ENCODE measurements at places on chromosomes 5 and 9.

- no peak for DNase-seq
Measured at GRCh38 chr9:136546697-136547501, 1.1 kb upstream of the NOTCH1 start.

DNA sequence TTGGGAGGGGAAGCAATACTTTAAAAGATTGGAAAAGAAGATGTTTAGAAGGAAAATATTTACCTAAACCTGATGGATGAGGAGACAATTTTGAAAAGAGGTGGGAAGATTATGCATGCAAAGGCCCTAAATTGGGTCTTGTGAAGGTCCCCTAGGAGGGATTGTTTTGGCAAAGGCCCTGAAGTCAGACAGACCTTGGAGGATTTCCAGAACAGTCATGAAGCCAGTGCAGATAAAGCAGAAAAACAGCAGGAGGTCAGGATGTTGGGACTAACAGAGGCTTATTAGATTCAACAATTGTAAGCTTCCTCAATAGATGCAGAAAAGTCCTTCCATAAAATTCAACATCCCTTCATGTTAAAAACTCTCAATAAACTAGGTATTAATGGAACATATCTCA is 361.0 kb upstream of the CDH6 start:
- no peak for DNase-seq

GRCh38 chr5:169300468-169301385 is at the start of gene SLIT3:
TSS of gene SLIT3 (minus strand) at chr5:169301139. CDS start at chr5:169300709, 430 bp downstream.
- no peak for DNase-seq

- no peak for DNase-seq
Measured at GRCh38 chr5:16160706-16161105, 18.9 kb downstream of the MARCHF11 start.

GRCh38 chr9:136565086-136565714 is 19.4 kb upstream of the NOTCH1 start:
- no peak for DNase-seq

- DNase-seq, result no peak
Measured at GRCh38 chr5:126269511-126269910, 153.7 kb upstream of the GRAMD2B start.

DNA sequence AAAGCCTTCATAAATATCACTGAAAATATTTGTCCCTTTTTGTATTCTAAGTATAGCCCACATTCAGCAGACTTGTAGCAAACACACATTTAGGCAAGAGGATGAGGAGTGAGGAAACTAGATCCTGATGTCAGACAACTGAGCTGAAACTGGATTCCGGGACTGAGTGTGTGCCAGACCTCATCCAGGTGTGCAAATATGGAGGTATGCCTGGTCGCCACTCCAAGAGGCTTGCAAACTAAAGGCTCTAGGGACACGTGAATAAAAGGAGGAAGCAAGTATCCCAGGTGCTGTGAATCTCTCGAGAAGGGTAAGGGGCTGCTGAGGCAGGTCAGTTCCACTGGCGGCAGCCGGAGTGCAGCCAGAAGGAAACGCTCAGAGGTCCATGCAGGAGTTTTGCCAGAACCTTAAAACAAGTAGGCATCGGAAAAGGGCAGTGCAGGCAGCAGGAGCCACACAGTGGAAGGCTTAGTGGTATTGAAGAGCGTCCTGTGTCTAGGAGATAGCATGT is 77.4 kb upstream of the ALDH1B1 start:
- no peak for DNase-seq

- DNase-seq, result no peak
Measured at GRCh38 chr9:111036429-111036789, 1.9 kb downstream of the LPAR1 start.

DNA sequence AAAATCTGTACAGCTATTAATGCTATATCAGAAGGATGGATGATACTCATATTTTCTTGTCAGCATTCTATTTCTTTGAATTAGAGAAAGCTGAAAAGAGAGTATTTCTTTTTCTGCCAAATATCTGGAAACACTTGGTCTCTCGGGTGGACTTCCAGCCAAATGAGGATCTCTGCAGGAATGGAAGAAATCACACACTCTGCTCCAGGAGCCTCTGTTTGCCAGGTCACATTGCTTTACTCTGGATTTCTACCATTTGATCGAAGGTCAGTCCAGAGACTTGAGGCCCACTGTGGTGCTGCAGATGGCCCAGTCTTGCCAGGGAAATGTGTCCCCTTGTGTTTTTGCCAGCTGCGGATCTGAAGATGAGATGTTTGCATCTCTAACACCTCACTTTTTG is 154.1 kb downstream of the PCSK1 start:
- DNase-seq, result no peak

- no peak for DNase-seq
Measured at GRCh38 chr5:10648806-10649665, 85.2 kb downstream of the ANKRD33B start.

- DNase-seq, result no peak
Measured at GRCh38 chr5:130066644-130067043, 162.4 kb downstream of the CHSY3 start.

GRCh38 chr9:76143834-76144233 is 250.4 kb downstream of the RFK start:
- no peak for DNase-seq

DNA sequence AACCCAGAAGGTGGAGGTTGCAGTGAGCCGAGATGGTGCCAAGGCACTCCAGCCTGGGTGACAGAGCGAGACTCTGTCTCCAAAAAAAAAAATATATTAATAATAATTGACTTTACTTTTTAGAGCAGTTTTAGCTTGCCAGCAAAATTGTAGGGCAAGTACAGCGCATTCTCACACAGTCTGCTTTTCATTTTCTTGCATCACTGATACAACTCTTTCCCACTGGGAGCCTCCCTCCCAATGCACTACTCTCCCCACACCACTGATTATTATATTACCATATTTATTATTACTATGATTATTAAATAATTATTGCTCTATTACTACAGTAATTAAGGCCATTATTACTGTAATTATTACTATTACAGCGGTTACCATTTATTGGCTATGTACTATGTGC is 212.8 kb downstream of the GNA14 start:
- DNase-seq, result no peak

DNA sequence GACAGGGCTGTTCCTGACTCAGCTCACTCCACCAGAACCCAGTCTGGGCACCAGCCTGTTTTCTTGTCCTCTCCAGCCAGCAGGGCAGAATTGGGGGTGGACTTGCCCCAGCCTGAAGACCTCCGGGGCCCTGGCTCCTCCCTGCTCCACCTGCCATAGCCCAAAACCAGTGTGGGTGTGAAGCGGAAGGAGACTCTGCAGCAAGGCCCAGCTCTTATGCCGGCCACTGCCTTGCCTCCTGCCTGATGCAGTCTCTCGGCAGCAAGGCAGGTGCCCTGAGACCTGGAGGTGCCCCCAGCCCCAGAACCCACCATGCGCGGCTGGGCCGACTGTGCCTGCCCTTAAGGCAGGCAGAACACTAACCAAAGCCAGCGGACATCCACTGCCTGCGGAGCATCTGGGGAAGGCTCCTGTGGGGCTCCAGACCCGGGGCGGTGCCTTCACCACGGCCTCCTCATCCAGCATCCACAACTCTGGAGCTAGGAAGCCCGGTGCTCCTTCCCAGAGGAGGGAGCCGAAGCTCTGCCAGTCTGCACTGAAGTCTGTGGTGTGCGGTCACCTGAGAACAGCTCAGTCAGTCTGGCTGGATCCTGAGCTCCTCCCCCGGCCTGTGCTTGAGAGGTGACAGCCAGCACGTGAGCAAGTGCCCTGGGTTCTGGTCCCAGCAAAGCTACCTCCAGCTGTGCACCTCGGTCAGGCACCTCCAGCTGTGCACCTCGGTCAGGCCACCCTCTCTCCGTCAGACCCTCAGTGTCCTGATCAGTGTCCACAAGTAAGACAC is 116.7 kb downstream of the ADAMTS2 start:
- DNase-seq, result no peak

GRCh38 chr5:135543001-135543484 is 7.3 kb upstream of the NEUROG1 start:
- no peak for DNase-seq

DNA sequence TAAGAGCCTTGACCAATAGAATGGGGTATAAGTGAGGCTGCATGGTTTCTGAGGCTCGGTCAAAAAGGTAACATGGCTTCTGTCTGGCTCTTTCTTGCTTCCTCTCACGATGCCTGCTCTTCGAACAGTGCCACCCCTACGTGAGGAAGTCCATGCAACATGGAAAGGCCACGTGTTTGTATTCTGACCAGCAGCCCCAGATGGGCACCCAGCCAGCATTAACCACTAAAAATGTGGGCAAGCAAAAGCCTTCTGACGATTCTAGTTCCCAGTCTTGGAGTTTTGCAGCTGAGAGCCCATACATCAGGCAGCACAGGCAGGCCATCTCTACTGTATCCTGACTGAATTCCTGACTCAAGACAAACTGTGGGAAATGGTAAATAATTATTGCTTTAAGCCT is 24.2 kb upstream of the NREP start:
- DNase-seq, result no peak

DNA sequence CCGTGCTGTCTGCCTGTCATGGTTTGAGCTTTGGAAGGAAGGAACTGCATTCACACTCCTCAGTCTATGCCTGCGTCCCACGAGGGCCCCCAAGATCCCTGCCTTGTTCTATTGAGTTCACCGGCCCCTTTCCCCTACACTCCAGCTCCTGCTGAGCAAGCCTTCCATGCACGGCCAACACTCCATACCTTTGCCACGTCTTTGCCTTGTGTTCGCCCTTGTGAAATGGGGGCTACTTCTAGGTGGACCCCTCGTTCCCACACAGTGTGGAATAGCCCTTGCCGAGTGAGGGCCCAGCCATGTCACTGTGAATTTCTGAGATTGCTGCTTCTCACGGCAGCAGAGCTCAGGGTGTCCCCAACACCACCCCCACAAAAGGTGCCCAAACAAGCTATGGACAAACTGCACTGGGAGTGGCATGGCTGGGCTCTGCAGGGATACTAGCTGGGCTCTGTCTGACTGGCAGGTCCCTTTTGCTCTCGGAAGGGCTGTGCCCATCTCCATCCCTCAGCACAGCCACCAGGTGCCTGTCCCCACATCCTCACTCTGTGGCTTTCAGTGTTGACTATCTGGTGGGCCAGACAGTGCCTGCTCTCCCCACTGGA is 67.9 kb upstream of the ADAMTS2 start:
- peak; percentile 30 for DNase-seq

- DNase-seq, result no peak
Measured at GRCh38 chr5:179864686-179865085, 6.1 kb upstream of the MRNIP start.

DNA sequence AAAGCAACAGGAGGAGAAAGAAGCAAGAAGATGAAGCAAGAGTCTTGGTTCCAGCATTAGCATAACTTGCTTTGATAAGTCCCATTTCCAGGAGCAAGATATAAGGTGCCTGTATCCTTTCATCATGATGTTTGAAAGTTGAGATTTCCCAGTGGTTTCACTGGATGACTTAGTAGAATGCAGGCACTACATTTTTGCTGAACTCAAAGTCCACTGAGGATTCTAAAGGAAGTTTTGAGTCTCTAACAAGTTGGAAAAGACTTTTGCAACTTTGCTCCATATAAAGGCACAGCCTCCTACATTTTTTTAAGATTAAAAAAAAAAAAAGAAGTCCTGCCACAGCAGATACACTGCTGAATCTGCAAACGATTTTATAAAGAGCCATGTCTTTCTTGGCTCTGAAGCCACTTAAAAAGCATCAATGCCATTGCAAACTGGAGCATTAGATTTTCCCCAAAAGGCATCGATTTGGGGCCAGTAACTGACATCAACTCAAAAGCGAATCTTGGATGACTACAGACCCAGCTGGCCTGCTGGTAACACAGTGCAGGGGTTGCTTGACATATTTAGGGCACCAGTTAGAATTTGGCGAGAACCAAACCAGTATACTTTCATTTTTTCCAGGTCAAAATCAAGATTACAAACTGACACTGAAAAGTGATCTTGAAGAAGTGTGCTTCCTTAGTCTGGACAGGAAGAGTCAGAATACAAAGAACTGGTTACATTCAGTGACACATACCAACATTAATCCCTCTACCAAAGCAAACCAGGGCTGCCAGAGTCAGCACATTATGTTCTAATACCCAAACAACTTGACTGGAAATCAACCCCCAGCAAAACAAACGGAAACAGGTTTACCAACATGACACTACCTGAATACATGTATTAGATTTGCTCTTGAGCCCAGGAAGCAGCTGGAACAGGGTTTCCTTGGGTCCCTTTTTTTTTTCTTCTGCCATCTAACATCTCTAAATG is 39.1 kb upstream of the KCNV2 start:
- no peak for DNase-seq

GRCh38 chr5:174731214-174732035 is 7.0 kb downstream of the MSX2 start:
- DNase-seq, result no peak

GRCh38 chr9:89579741-89580385 is 24.9 kb upstream of the GADD45G start:
- DNase-seq, result no peak

DNA sequence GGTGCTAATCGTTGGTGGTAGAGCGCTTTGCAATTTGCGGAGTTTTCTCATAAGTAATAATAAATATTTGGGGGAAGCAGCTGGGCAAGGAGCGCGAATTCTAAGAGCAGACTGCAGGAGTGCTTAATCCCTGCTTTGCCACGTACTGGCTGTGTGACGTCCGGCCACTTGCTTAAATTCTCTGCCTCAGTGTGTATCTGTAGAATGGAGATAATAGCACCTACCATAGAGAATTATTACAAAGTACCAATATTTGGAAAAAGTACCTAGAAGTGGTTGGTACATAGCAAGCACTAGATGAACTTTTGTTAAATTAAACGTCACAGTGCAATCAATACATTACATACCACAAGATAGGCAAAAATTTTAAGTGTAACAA is 598 bp upstream of the TMED7 start:
- DNase-seq, result no peak

GRCh38 chr9:101072259-101072658 is 43.7 kb downstream of the PLPPR1 start:
- DNase-seq, result no peak

GRCh38 chr5:40277161-40277906 is 402.4 kb upstream of the PTGER4 start:
- no peak for DNase-seq

GRCh38 chr9:4224181-4224580 is 75.7 kb downstream of the GLIS3 start:
- no peak for DNase-seq

GRCh38 chr5:93349613-93350012 is 231.4 kb downstream of the NR2F1-AS1 start:
- no peak for DNase-seq

DNA sequence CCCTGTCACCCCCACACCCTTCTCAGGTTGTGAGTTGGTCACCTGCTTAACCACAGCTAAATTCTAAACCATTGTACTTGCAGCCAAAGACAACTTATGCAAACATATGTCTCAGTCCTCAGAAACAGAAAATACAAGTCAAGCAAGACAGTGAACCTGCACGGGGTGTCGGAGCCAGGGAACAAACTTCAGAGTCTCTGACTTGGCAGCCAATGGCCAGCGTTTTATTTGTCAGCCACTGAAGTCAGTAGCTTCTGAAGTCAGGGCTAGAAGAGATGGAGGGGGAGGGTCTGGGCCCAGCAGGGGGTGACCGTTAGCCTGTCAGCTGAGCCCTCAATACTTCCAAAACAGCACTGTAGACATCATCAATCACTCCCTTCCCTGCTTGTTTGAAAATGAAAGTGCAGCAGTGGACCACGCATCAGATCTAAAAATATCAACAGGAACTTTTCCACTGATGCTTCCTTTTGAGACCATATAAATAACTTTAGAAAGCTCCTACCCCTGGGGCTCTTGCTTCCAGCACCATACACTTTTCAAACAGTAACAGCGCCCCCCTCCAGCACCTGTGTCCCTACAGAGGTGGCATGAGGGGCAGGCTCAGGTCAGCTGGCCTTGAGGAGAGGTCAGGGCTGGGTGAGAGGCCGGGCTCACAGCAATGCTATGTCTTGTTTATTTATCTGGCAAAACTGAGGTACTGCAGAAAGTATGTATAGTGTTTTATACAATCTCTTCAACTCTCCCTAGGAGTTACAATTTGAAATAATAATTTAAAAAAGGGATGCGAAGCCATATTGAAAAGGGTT is 142.5 kb downstream of the ACER2 start:
- no peak for DNase-seq

Measured in liver (tissue), 10 donors.